Thymus (tissue), 14 donors: ENCODE measurements at places on chromosomes 6 and 20.

DNA sequence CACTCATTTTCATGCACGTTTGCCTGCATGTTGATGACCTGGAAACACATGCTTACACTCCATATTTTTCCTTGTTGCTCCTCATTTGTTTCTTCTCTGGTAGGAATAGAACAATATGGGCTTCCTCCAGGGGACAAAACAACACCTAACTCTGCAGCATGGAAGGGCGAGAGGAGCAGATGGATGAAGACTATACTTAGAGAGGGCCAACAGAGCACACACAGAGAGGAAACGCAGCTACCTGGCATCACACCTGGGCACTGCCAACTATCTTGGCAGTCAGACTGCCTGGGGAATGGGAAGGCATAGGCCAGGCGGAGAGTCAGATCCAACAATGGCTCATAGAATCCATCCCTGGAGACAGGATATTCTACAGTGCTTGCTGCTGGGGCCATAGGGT lies 290.9 kb downstream of the CD83 start:
- H3K4me1 ChIP-seq = no peaks in the 10 kb centered on the region
- no peaks in the 10 kb centered on the region for H3K27me3 ChIP-seq
- H3K27ac ChIP-seq = no peak overlapping the region
- H3K4me3 ChIP-seq = no peak overlapping the region
- H3K36me3 ChIP-seq = no peaks in the 10 kb centered on the region

GRCh38 chr6:5099537-5099936 lies 14.4 kb downstream of the PPP1R3G start:
- no peak overlapping the region for H3K27ac ChIP-seq
- H3K27me3 ChIP-seq = no peaks in the 10 kb centered on the region
- H3K4me3 ChIP-seq = no peak overlapping the region

DNA sequence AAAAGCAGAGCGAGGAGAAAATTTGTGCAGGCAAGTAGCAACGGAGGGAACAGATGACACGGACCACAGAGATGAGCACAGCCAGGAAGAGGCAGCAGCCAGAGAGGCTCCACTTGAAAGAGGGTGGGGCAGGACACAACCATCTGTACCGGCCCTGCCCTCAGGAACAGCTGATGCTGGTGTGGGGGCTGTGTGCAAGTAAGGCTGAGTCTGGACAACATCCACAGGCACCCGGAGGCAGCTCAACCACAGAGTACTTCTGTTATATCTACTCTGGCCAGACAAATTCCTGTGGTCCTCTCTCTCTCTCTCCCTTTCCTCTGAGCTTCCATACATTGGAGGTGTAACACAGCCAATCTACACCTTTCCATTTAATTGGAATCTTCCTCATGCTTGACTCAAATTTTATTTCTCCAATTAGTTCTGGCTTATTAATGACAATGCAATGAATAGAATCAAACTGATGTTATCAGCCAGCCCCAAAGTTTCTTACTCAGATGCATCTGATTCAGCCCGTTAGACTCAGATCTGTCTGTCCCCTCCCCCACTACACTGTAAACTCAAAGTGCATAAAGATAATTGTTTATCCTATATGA lies 24.9 kb downstream of the KIF13A start:
- H3K27ac ChIP-seq = no peak overlapping the region
- no peak overlapping the region for H3K4me3 ChIP-seq
- no peak for DNase-seq
- no peaks in the 10 kb centered on the region for H3K27me3 ChIP-seq
- H3K4me1 ChIP-seq = no peaks in the 10 kb centered on the region

DNA sequence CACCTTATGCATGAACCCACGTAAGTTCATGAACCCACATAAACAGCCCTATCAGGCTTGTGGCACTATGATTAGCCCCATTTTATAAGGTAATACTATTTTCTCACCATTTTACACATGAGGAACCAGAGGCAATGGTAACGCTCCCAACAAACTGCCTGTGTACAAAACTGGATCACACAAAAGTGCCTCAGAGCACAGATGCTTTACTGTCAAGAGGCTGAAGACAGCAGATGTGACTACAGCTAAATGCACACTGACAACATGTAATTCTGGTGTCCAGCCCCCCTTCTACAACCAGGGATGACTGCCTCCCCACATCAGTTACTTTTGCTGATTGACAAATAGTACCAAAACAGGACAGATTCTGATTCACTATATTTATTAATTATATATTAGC lies 69.6 kb downstream of the GMDS start:
- H3K27ac ChIP-seq = no peak overlapping the region
- no peaks in the 10 kb centered on the region for H3K36me3 ChIP-seq
- H3K27me3 ChIP-seq = no peaks in the 10 kb centered on the region

- H3K4me3 ChIP-seq = peak overlapping the region; percentile 68
- peak; percentile 58 for DNase-seq
- peaks cover 36% of the 10 kb centered on the region for H3K36me3 ChIP-seq
- H3K4me1 ChIP-seq = peaks cover 20% of the 10 kb centered on the region
Observed at GRCh38 chr6:25138233-25138933, 140.8 kb upstream of the CARMIL1 start.

GRCh38 chr6:47439348-47439668 lies 38.3 kb upstream of the CD2AP start:
- no peak overlapping the region for H3K4me3 ChIP-seq
- peak overlapping the region; percentile 8 for H3K27ac ChIP-seq
- H3K36me3 ChIP-seq = no peaks in the 10 kb centered on the region

- H3K27me3 ChIP-seq = no peaks in the 10 kb centered on the region
- H3K4me1 ChIP-seq = no peaks in the 10 kb centered on the region
- no peak overlapping the region for H3K4me3 ChIP-seq
Observed at GRCh38 chr6:124054034-124054433, 250.4 kb downstream of the NKAIN2 start.

DNA sequence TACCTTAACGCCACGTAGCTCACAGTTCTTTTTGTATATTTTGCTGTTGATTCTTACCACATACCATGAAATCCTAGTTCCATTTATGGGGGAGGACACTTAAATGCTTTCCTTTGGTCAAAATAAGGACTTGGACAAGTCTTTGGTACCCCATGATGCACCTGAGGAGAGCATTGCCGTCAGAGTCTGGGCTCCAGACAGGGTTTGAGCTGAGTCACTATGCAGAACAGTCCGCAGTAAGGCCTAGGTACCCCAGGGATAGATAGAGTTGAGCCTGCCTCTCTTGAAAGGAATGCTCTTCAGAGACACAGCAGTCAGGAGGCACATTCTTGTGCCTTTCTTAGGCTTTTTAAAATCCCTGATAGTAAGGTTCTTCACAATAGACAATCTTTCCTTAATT lies 6.0 kb downstream of the PARD6B start:
- H3K4me3 ChIP-seq = no peak overlapping the region
- no peak overlapping the region for H3K27ac ChIP-seq
- peaks cover 3% of the 10 kb centered on the region for H3K4me1 ChIP-seq

DNA sequence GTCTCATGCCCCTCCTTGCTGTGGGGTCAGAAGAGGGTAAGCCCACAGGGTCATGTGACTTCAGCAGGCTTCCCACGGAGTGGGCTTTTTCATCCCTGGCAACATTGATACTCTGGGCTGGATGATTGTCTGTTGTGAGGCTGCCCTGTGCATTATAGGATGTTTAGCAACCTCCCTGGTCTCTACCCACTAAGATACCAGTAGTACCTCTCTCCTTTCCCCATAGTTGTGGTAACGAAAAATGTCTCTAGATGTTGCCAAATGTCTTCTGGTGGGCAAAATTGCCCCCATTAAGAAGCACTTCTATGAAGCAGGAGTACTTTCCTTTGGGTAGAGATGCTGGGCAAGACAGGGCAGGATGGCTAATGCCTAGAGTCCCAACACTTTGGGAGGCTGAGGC lies 232.5 kb upstream of the ZNF217 start:
- no peaks in the 10 kb centered on the region for H3K27me3 ChIP-seq
- H3K36me3 ChIP-seq = no peaks in the 10 kb centered on the region
- H3K4me1 ChIP-seq = peaks cover 6% of the 10 kb centered on the region
- no peak overlapping the region for H3K27ac ChIP-seq

DNA sequence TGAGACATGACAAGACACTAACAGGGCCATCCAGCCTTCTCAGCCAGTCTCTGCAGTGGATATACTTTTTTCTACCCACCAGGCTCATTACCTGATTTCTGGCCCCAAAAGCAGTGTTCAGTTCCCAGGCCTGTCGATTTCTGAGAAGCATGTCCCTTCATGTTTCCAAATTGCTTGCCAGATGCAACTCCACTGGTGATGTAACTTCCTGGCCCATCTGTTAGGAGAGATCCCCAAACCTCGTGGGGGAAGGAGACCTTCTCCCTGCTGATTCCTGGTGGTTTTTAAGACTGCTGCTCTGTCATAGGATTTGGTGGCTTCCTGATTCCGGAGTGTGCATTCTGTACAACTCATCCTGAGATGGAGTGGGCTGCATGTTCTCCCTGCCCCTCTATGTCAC lies 31.6 kb upstream of the MRPS10 start:
- no peak overlapping the region for H3K27ac ChIP-seq
- no peak overlapping the region for H3K4me3 ChIP-seq
- H3K27me3 ChIP-seq = no peaks in the 10 kb centered on the region
- no peak for DNase-seq

GRCh38 chr20:21105429-21106170 lies 558 bp downstream of the LINC00237 start:
- H3K4me3 ChIP-seq = no peak overlapping the region
- no peak overlapping the region for H3K27ac ChIP-seq

DNA sequence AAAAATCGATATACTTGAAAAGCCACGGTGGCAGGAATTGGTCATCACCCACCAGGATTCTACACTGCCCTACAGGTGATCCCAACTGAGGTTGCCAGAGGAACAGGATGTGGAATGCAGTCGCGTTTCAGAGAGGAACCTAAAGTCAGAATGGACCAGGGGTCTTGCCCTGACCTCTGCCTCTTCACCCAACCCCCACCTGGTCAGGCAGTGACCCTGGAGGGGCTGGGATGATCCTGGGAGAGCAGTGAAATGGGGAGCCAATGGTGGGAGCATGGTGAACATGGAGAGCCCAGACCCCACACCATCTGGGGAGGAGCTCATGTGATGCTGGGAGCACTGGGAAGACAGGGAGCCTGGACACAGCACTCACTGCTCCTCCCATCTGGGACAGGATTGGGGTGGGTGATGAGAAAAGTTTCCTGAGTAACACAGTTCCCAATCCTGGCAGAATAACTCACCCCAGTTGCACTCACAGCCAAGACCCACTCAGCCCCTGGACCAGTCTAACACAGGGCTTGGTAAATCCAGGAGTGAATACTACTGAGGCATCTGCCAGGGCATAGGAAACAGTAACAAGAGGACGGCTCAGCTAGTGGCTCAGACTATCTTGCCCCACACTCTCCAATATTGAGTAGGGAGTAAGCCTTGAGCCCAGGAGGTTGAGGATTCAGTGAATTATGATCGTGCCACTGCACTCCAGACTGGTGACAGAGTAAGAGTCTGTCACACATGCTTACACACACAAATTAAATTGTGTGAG lies 1.7 kb upstream of the ULBP2 start:
- DNase-seq = no peak
- H3K36me3 ChIP-seq = no peaks in the 10 kb centered on the region
- H3K27me3 ChIP-seq = peaks cover 83% of the 10 kb centered on the region
- H3K4me1 ChIP-seq = peaks cover 12% of the 10 kb centered on the region
- no peak overlapping the region for H3K4me3 ChIP-seq

DNA sequence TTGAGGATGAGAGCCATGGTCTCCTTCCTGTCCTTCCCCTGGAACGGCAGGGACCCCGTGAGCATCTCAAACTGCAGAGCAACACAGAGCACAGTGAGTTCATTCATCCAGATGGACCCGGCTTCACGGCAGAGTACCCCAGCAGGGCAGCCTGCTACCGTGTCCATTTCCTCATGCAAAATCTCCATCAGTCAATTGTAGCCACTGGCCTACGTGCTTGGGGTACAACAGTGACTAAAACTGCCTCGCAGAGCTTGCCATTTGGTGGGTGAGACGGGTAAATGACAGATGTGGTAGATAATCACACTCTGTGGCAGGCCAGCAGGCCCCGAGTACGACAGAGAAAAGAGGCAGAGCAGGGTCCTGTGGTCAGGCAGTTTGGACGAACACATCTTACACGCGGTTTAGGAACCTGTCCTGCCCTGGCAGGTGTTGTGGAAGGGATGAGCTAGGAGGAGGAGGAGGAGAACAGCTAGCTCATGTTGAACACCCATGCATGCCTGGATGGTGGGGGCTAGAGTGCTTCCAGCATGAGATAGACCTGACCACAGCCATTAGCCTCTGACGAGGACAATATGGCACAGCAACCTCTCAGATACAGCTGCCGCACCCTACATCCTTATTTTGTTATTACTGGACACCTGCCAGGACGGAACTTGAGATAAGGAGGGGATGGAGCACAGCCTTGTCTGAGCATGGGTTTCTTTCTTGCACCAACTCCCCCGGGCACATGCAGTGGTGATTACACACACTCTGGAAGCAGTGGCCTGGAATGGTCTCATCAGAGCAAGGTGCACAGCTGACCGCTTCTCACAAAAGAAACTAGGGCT lies 95.6 kb downstream of the RAMACL start:
- DNase-seq = no peak
- no peaks in the 10 kb centered on the region for H3K27me3 ChIP-seq
- no peak overlapping the region for H3K27ac ChIP-seq
- H3K36me3 ChIP-seq = no peaks in the 10 kb centered on the region

- no peak overlapping the region for H3K4me3 ChIP-seq
- no peak for DNase-seq
- H3K36me3 ChIP-seq = no peaks in the 10 kb centered on the region
- no peak overlapping the region for H3K27ac ChIP-seq
Observed at GRCh38 chr6:151690303-151690702, 117.2 kb upstream of the ESR1 start.

DNA sequence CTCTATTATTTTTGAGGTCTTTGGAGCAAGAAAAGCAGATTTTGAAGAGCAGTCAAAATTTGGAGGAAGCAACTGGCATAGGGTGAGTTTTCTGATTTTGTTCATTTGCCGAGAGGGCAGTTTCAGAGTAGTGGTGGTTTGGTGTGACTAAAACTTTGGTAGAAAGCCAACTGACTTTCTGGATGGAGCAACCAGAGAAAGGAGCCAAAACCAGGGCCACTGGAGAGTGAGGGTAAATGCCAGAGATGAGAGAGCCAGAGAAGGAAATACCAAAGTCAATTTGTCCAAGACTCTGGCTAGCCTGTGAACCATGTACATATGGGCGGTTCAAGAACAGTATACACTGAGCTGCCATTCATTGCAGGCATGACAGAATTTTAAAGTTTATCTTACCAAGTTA lies 40.5 kb upstream of the ZBTB24 start:
- H3K27me3 ChIP-seq = no peaks in the 10 kb centered on the region
- no peak for DNase-seq
- no peak overlapping the region for H3K27ac ChIP-seq
- H3K36me3 ChIP-seq = no peaks in the 10 kb centered on the region
- H3K4me1 ChIP-seq = no peaks in the 10 kb centered on the region

- no peak for DNase-seq
- no peak overlapping the region for H3K27ac ChIP-seq
- H3K27me3 ChIP-seq = no peaks in the 10 kb centered on the region
- no peak overlapping the region for H3K4me3 ChIP-seq
- H3K4me1 ChIP-seq = no peaks in the 10 kb centered on the region
Observed at GRCh38 chr6:45196121-45196520, 132.0 kb upstream of the RUNX2 start.

- H3K27ac ChIP-seq = no peak overlapping the region
- no peaks in the 10 kb centered on the region for H3K4me1 ChIP-seq
- H3K36me3 ChIP-seq = no peaks in the 10 kb centered on the region
- H3K27me3 ChIP-seq = no peaks in the 10 kb centered on the region
- H3K4me3 ChIP-seq = no peak overlapping the region
Observed at GRCh38 chr20:2244993-2245392, 50.8 kb upstream of the TGM3 start.

- no peaks in the 10 kb centered on the region for H3K4me1 ChIP-seq
- no peak for DNase-seq
- H3K4me3 ChIP-seq = no peak overlapping the region
- H3K27me3 ChIP-seq = no peaks in the 10 kb centered on the region
Observed at GRCh38 chr6:132236744-132237143, 164.5 kb downstream of the MOXD1 start.

- H3K27ac ChIP-seq = no peak overlapping the region
- H3K4me1 ChIP-seq = peaks cover 10% of the 10 kb centered on the region
- H3K36me3 ChIP-seq = no peaks in the 10 kb centered on the region
- H3K27me3 ChIP-seq = no peaks in the 10 kb centered on the region
Observed at GRCh38 chr6:25051083-25051482, 115.3 kb upstream of the RIPOR2 start.
